Mesothelial cell of epicardium (in vitro differentiated cells): ENCODE measurements at places on chromosomes 5 and 9. TPM values are rescaled to one million over a fixed set of nuclear protein-coding genes. Genes with fewer than 3 reads are reported as not detected.

Gene DDX41
- total RNA-seq: 91.2 to 101 TPM (median 95.4 TPM) in 3 replicates

Gene C1QTNF2
- 1.3 to 1.8 TPM (median 1.4 TPM) in 3 replicates for total RNA-seq

Gene ZNF462
- total RNA-seq: 139 to 154 TPM (median 140 TPM) in 3 replicates

Gene CNTLN
- total RNA-seq: 12.6 to 14.0 TPM (median 13.2 TPM) in 3 replicates

Gene SAPCD2
- 5.7 to 6.2 TPM (median 5.9 TPM) in 3 replicates for total RNA-seq

Gene PCDHB4
- 7.9 to 8.6 TPM (median 8.0 TPM) in 3 replicates for total RNA-seq

Gene SLC46A2
- total RNA-seq: not detected in 3 replicates

Gene C5
- total RNA-seq: 3.1 to 4.0 TPM (median 4.0 TPM) in 3 replicates

Gene DNAJC25
- 9.3 to 10.4 TPM (median 9.9 TPM) in 3 replicates for total RNA-seq

Gene PRLR
- total RNA-seq: 1.2 to 2.1 TPM (median 1.7 TPM) in 3 replicates

Gene RASA1
- 36.6 to 37.8 TPM (median 37.1 TPM) in 3 replicates for total RNA-seq

Gene RGS3
- total RNA-seq: 24.9 to 26.6 TPM (median 26.3 TPM) in 3 replicates

Gene ROR2
- total RNA-seq: 36.7 to 41.0 TPM (median 39.7 TPM) in 3 replicates

GRCh38 chr9:97695995-97696802, 941 bp downstream of the XPA start:
- DNase-seq: no peak

DNA sequence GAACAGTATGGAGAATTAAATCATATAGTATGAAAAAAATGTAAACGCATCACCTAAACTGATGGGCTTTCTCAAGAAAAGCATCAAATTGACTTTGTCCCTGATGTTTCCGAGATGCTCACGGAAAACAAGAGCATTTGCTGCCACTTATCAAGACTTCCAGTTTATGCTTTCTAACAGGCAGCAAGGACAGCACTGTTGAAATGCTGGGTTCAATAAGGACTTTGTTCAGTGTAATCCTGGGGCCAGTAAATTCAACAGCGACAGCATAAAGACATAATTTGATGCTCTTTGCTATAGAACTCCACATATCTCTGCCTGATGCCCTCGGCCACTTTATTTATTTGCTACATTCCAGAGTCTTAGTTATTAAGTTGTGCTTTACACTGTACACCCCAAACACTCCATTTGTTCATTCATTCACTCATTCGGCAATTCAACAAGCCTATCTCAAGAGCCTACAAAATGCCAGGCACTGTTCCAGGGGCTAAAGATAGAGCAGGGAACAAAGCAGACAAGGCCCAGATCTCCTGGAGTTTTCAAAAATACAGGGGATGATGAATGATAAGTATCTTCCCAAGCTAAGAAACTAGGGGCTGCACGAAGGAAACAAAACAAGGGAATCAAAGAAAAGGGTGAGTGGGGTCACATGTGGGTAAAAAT, 294.6 kb downstream of the ZNF608 start:
- DNase-seq: no peak

- no peak for DNase-seq
These were observed 58.0 kb downstream of the RNF38 start for GRCh38 chr9:36341936-36342577.

DNA sequence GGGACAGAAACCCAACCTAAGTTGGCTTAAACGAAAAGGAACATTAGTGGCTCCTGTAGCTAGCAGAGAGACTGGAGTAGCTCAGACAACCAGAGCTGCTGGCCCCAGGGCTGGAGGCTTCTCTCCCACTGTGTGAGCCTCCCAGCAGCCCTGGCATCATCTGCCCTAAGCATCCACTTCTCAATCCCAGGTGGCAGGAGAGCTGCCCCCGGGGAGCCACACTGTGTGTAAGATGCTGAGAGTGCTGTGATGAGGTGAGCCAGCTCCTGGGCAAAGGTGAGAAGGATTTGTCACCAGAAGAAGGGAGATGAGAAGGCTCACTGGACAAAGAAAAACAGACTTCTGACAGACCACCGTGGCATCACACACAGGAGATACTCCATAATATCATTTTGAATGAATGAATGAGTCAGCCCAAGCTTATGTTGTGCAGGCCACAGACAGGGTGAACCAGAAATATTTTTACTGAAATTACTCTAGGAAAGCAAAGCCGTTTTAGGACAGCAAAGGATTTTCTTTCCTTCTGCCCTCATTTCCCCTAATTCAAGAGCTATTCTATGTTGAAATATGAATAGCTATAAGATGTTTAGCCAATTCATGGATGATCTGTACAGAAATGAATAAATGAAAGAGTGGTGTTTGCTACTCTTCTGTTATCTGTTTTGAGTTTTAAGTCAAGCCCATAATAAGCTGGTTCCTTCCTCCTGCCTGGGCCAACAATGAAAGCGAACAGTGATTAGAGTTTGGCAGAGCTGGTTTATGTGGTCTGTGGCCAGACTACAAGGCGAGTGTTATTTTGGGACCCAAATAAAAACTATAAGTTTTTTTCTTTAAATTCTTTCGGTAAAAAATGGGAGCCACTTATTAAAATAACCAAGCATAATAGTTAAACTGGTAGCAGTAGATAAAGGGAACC, 57.4 kb upstream of the ECM2 start:
- no peak for DNase-seq

DNA sequence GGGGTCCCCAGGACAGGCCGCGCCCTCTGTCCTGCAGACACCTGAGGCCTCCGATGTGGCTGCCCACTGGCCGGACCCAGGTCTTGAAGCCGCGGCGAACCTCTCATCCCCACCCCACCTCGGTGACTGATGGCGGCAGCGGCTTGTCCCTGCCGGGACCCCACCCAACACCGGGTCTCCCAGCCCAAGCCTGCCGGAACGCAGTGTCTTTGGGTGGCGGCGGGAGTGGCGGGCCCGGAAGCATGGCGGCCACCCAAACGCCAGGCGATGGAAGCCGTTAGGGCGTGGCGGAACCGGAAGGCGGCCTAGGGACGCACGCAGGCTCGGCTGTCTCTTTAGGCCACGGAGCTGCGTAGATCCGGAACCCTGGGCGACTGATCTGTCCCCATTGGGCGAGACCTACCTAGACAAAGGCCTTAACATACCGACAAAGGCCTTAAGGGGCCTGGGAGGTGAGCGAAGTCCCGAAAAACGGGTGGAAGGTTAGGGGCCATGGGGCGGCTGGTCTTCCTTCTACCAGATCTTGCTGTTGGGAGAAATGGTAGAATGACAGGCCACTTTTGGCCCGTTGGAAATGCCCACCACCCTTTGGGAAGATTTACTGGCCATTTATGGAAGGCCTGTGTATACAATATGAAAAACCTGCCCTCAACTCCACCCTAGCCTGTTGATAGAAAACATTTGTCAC, 94.6 kb upstream of the SMC2 start:
- DNase-seq: no peak

DNA sequence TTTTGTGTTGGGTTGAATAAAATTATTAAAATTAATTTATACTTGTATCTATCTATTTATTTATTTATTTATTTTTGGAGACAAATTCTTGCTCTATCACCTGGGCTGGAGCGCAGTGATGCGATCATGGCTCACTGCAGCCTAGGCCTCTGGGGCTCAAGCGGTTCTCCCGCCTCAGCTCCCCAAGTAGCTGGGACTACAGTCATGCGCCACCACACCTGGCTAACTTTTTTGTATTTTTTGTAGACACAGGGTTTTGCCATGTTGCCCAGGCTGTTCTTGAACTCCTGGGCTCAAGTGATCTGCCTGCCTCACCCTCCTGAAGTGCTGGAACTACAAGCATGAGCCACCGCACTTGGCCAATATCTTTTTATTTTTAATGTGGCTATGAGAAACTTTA, 134.7 kb upstream of the SPDL1 start:
- no peak for DNase-seq

- no peak for DNase-seq
These were observed 105.6 kb downstream of the OXCT1 start for GRCh38 chr5:41764650-41765049.

GRCh38 chr5:185095-186070, 5.9 kb upstream of the LRRC14B start:
- no peak for DNase-seq

- no peak for DNase-seq
These were observed 1.7 kb upstream of the ALDH1A1 start for GRCh38 chr9:72954431-72955125.

- DNase-seq: no peak
These were observed 64.1 kb downstream of the ROR2 start for GRCh38 chr9:91885746-91886413.

DNA sequence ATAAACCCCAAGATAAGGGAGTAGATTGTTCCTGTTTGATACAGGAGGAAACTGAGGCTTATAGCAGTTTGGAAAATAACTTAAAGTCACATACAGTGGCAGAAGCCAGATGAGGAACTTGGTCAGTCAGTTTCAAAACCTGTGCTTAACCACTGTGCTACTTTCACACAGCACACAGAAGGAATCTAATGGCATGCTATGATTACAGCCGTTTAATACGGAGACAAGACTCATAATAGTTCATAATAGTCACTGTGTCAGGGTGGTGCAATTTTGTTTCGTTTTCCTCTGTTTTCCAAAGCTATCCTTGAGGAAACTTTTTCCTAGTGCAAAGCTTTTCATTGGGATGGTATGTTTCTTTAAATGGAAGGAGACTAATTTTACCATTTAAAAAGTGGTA, 112.3 kb downstream of the GCNT1 start:
- DNase-seq: no peak

GRCh38 chr9:13165236-13165945, 114.1 kb downstream of the MPDZ start:
- no peak for DNase-seq

- no peak for DNase-seq
These were observed 43.3 kb upstream of the SSBP2 start for GRCh38 chr5:81794226-81794625.

GRCh38 chr9:124473310-124473709, 23.1 kb downstream of the ADGRD2 start:
- DNase-seq: no peak

- no peak for DNase-seq
These were observed 1.1 kb upstream of the FYB1 start for GRCh38 chr5:39220280-39221030.

DNA sequence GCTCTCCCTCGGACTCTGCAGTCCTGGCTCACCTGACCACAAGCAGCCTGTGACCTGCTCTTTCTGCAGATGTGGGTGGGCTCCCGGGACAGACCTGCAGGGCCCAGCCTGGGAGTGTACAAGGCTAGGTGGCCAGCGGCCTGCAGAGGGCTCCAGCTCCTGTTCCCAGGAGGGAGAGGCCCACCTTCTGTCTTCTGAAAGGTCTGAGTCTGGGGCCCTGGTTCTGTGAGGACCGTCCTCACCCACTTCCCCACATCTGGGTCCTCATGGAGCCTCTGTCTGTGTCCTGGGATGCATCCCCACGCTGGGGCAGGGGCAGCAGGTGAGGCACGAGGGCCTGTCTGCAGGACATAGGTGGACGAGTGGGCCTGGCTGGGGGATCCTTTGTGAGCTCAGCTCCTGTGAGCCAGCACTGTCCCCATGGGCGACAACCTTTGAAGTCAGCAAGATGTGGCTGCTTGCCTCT, 43.7 kb downstream of the PHF2 start:
- DNase-seq: no peak

GRCh38 chr5:5795074-5795771, 372.7 kb downstream of the ICE1 start:
- no peak for DNase-seq
